ENCODE measurements at places on chromosomes 2 and 18.

- DNase-seq, result no peak
Observed at GRCh38 chr2:197212344-197213262, 98.0 kb downstream of the ANKRD44 start.

GRCh38 chr2:101752716-101753616 is 55.5 kb downstream of the MAP4K4 start:
- DNase-seq, result no peak

DNA sequence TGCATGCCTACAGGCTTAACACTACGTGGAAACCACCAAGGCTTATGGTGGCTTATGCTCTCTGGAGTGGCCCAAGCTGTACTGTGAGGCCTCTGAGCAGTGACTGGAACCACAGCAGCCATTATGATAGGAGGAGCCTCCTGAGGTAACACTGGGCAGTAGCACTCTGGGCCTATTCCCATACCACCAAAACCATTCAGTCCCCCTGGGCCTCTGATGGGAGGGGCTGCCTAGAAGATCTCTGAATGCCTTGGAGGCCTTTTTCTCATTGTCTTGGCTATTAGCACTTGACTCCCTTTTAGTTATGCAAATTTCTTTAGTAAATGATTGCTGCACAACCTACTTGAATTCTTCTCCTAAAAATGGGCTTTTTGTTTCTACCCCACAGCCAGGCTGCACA is 985.0 kb downstream of the DPP10 start:
- DNase-seq, result no peak

- DNase-seq, result no peak
Observed at GRCh38 chr18:75116809-75117208, 92.1 kb downstream of the PTGR3 start.

DNA sequence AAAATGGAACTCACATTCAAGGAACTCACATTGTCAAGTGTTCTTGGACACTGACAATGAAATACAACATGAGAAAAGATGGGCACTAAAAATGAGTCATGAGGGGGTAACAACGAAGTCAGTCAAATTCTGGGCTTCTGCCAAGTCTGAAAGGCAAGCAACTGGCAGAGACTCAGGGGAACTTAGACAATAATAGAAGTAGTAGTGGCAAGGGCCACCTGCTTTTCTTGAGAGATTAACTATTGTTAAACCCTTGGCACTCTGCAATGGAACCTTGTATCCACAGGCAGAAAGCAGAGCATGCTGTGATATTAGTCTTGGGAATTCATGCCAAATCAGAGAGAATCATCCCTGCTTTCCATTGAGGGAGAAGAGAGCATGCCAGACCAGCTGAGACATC is 382.6 kb upstream of the CDH2 start:
- DNase-seq, result no peak

DNA sequence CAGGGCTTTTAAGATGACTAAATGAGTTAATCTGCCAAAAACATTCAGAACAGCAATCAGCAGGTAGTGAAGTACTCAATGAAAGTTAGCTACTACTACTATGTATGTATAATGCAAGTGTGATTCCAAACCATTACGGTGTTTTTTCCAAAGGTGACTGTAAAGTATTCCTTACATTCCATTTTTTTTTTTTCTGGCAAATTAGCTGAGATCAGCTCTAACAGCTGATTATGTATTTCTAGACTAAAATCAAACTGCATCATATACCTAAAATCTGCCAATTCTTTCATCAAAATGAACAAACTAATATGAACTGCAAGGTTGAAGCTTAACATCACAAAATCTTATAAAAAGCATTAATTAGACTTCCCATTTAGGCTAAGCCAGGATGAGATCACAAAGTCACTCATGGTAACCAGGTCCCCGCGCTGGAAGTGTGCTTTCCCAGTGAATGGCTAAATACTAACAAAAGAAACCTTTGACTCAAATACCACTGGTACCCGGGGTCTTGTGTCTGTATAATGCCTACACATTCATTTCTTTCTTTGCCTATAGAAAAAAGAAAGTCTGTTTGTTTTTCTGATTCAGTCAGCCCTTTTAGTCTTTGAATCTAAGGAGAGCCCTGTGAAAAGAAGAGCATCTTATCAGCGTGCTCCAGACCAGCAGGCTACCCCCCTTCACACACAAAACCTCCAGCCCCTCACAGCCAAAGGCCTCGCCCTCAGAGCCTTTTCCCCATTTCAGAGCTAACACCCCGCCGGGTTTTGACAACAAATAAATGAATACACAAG is 88.3 kb downstream of the RBMS1 start:
- no peak for DNase-seq

GRCh38 chr2:8394131-8394530 is 287.7 kb upstream of the ID2 start:
- no peak for DNase-seq

GRCh38 chr18:13159579-13159978 is 59.0 kb upstream of the LDLRAD4 start:
- peak; percentile 78 for DNase-seq

GRCh38 chr2:73638429-73638828 is 3.8 kb downstream of the NAT8 start:
- DNase-seq, result no peak

GRCh38 chr2:241773511-241774418 is 2.9 kb upstream of the GAL3ST2 start:
- DNase-seq, result no peak

DNA sequence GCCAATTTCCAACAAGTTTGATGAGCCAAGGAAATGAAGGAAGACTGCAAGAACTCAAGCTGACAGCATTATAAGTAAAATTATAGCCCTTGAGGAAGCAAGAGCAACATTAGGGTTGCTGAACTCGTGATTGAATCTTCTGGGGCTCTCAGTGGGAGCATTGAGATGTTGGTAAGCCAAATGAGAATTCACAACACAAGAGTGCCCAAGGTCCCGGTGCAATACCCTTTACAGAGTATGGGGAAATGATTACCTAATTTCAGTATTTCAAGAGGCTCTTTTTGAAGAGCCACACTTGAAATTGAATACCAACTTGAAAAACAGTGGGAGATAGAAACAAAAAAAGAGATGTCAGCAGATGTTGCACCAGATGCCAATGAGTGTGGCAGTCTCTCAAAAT is 554.5 kb downstream of the STK39 start:
- no peak for DNase-seq

GRCh38 chr2:46981662-46982350 is 66.2 kb upstream of the MCFD2 start:
- DNase-seq, result no peak

DNA sequence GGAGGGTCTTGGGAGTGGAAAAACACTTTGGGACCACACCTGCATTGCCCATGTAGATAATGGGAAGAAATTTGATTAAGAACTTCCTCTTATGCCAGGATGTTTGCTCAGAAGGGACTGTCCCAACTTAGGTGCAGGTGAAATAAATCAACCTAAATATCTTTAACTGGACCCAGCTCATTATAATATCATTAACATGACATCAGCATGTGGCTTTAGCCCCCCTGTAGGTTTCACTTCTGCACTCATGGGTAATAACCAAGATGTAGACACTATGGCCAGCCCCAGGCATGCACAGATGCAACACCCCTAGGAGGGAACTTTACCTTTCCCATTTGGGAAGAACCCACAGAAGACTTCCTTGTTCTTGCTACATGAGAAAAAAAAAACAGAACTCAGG is 227.4 kb upstream of the ZNF804A start:
- no peak for DNase-seq

GRCh38 chr2:206392118-206392517 is 51.2 kb upstream of the ADAM23 start:
- peak; percentile 69 for DNase-seq

DNA sequence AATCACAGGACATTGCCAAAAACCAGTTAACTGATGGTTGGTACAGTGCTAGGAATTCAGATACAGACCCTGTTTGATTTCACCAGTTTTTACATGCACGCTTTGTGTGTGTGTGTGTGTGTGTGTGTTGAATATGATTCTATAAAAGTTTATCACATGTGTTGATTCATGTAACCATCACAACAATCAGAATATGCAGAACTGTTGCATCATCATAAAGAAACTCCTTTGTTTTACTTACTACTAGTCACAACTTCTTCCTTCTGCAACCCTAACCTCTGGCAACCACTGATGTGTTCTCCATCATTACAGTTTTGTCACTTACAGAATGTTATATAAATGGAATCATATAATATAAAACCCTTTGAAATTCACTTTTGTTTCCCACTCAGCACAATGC is 144.8 kb upstream of the CYP26B1 start:
- no peak for DNase-seq

DNA sequence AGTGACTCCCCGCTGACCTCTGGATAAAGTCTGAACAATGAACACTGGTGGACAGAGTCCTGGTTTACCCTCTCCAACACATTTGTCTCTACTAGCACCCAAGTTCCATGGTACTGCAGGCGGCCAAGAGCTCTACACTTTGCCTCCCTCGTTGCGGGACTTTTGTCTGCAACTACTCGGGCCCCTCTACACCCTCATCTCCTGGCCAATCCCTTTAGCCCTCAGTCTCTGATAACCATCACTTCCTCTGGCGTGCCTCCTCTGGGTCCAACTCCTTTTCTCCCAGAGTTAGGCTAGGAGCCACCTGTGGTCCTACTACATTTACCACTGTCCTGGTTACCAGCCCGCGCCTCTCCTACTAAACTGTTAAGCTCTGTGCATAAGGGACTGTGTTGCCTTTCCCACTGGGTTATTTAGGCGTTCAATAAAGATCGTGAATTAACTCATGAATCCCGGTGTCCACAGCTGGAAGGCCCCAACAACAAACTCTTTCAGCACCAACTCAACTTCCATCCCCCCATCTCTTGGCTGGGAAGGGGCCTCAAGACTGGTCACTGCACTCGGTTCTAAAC is 757 bp downstream of the HDHD2 start:
- no peak for DNase-seq

DNA sequence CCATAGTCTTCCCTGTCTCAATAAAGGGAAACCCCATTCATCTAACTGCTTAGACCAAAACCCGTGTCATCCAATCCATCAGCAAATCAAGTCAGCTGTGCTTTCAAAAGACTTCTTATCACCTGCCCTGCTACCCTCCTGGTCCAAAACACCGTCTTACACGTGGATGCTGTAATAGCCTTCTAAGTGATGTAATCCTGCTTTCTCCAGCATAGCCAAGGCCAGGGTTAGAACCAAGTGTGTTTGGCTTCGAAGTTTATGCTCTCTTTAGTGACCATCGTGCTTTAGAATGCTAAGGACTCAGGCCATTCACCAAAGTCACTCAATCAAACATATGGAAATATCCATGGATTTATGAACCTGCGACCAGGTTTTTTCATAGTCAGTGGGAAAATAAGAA is 25.5 kb downstream of the NEB start:
- no peak for DNase-seq

- no peak for DNase-seq
Observed at GRCh38 chr2:238586931-238587775, 160.4 kb downstream of the ASB1 start.

GRCh38 chr18:43692099-43692690 is 414.9 kb upstream of the SYT4 start:
- no peak for DNase-seq

DNA sequence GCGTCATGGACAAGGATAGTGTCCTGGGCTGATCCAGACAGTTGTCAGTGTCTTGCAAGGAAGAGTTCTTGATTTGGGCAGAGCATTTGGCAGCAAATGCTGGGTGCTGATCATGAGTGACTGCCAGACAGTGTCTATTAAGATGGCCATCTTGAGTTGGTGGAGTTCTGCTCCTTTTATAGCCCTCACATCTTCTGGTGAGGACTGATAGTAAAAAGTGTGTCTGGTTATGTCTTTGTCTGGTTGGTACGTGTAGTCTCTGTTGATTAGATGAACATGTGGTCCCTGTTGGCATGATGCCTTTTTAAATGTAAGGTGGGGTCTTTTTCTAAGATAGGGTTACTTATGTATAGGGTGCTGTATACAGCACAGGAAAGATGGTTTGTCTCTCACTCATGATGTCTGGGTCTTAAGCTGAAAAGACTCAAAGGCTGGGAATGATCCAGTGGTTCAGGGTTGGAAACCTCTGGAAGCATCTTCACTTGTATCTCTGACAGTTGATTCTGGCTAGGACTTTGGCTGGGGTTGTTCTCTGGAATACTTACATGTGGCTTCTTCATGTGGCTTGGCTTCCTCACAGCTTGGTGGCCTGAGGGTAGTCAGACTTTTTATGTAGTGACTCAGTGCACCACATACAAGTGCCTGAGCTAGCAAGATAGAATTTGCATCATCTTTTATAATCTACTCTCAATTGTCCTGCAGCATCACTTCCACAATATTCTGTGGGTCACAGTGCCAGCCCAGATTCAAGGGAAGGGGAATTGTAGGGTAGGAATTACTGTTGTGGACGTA is 11.8 kb downstream of the MTX2 start:
- no peak for DNase-seq

GRCh38 chr2:96264656-96265348 is 995 bp downstream of the TMEM127 start:
- DNase-seq, result peak; percentile 57

DNA sequence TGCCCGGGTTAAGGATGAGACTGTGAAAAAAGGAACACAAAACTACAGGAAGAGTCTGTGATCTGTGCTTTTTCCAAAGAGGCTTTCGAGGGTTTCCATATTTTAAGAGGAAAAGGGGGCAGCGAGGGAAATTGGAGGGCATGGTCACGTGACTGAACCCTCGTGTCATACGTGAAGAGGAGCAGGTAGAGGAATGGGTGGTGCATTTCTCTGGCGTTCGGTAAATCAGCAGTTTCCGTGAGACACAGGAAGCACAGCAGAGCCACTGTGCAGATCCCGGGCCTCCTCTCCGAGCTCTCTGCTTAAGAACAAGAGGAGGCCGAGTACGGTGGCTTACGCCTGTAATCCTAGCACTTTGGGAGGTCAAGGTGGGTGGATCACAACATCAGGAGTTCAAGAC is 219.7 kb downstream of the NDUFA10 start:
- DNase-seq, result no peak

DNA sequence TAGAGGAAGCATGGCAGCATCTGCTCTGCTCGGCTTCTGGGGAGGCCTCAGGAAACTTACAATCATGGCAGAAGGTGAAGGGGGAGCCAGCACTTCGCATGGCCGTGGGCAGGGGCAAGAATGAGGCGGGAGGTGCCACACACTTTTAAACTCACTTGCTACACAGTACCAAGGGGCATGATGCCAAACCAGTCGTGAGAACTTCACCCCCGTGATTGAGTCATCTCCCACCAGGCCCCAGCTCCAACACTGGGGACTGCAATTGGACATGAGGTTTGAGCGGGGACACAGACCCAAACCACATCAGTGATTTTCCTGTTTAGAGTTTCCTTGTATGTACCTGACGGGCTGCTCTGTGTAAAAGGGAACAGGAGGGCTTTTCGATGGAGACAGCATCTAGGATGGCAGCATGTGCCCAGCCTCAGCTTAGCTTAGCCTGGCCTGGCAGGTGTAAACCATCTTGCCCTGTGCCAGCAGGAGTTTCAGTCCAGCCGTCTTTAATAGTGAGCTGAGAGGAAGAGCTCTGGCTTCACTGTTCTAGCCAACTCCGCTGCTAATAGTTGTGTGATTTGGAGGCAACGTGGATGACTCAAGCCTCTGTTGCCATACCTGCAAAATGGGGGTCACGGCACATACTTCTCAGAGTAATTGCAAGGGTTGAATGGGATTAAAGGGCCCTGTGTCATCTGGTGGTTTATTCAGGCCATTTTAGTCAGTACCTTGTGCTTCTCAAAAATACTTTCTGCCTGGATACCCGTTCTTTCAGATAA is 101.8 kb downstream of the ASAP2 start:
- DNase-seq, result no peak

- DNase-seq, result no peak
Observed at GRCh38 chr2:162149466-162149865, 2.6 kb downstream of the GCG start.

Measured in GM10248 (cell line).